Activated T-cell treated with anti-CD3 and anti-CD28 coated beads for 48 hours (primary cell): ENCODE measurements at places on chromosomes 16 and 17.
A peak's percentile ranks its signal among the peaks of the same experiment; 100 is the strongest.

GRCh38 chr17:31724619-31725018 is 134.4 kb downstream of the COPRS start:
- no peak for DNase-seq

GRCh38 chr17:45718791-45719190 is 65.3 kb upstream of the CRHR1 start:
- no peak for DNase-seq

GRCh38 chr17:27259356-27259755 is 34.6 kb upstream of the WSB1 start:
- DNase-seq: no peak

GRCh38 chr17:73064084-73064938 is 28.2 kb downstream of the SLC39A11 start:
- DNase-seq: no peak

- no peak for DNase-seq
Measured at GRCh38 chr17:61385577-61386236, 13.9 kb upstream of the TBX2 start.

- DNase-seq: no peak
Measured at GRCh38 chr16:72068930-72069329, 5.9 kb downstream of the HPR start.

GRCh38 chr17:48561884-48562810 is 16.0 kb downstream of the HOXB4 start:
- no peak for DNase-seq

GRCh38 chr16:58656899-58657298 is 27.3 kb upstream of the CNOT1 start:
- no peak for DNase-seq

DNA sequence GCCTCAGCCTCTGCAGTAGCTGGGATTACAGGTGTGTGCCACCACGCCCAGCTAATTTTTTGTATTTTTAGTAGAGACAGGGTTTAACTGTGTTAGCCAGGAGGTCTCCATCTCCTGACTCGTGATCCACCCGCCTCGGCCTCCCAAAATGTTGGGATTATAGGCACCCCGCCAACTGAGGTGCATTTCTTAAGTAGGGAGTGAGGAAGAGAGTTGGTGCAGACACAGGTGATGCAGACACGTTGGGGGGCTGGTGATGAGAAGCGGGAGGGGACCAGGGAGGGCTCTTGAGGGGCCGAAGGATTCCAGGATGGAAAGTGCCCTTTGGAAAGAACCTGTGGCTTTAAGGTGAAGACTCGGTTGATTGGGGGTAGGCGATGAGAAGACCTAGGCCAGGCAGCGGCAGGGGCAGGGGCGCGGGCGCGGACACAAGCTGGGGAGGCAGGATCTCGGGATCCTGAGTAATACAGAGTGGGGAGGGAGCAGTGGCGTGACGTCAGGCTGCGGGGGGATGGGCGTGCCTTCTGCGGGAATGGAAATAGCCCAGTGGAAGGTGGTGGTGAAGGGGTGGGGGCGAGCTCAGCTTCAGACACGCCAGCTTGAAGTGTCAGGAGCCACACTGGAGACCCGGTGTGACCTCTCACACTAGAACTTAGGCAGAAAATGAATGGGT is 2.5 kb upstream of the ATP6V0C start:
- DNase-seq: no peak

- DNase-seq: no peak
Measured at GRCh38 chr17:8283356-8283755, 5.1 kb upstream of the RANGRF start.

GRCh38 chr16:89393738-89394406 is 96.5 kb downstream of the ANKRD11 start:
- DNase-seq: no peak

DNA sequence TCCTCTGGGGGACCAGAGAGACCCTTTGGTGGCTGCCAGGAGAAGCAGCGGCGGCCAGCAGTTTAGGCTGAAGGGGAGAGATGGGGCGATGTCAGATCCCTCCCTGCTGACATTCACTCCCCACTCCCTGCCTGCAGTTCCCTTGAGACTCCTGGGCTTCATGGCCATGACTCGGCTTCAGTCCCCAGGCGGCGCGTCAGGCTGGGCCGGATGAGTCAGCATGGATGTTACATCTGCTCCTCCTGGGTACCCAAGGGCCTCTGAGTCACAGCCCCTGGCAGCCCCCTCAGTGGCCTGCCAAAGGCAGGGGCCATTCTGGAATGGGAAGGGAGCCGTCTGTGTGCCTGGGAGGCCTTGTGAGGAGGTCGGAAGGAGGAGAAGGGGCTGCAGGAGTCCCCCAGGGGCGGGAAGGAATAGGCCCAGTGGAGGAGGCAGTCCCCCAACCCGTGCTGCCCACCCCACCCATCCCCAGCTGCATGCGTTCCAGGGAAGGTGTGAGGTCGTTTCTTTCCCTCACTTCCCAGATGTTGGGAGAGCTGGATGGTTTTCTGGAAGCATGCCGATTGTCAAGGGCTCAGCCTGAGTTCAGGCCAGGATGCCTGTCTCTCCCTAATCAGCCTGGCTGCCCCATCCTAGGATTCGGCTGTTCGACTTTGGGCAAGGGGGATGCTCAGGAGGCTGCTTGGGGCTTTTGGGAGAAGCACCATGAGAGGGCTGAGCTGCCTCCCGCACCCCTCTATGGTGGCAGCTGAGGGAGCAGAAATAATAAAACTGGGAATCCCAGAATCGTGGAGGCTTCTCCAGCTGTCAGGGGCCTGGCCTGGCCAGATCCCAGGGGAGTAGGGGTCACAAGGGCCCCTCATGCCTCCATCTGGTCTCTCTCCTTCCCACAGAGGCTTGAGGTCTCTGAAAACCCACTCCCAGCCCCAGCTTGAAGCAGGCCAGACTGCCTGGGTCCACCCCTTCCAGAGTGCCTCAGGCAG is 9.7 kb downstream of the RHBDL3 start:
- no peak for DNase-seq

- no peak for DNase-seq
Measured at GRCh38 chr16:82395212-82395611, 225.2 kb upstream of the MPHOSPH6 start.

DNA sequence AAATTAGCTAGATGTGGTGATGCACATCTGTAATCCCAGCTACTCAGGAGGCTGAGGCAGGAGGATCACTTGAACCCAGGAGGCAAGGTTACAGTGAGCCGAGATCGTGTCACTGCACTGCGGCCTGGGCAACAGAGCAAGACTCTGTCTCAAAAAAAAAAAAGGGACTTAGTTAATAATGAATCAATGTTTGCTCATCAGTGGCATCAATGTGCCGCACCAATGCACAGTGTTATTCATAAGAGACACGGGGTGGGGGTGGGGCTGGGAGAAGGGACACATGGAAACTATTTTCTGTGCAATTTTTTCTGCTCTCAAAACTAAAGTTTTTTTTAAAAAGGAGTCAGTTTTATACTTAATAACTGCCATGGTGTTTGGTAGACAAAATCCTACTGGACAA is 6.8 kb upstream of the ATP2C2 start:
- no peak for DNase-seq

DNA sequence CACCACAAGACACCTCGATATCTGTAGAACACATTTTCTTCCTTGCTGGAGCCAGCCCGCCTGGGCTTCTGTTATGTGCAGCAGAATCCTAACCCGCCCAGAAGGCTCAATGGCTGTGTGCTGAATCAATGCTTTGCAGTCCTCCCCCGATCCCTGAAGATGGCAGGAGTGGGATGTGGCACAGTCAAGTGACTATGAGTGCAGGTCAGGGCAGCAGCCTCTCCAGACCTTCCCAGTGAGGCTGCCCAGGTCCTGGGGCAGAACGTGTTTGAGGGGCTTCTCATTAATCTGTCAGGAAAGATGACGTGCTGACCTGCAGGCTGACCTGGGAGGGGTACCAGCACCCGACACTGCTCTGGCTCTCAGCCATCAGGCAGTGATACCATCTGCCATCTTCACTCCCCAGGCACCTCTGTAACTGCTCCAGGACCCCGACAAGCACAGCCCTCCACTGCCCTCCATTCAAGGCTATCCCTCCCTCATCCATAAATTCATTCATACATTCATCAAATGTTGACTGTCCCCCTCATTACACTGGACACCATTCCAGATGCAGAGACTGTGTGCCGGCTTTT is 35.2 kb downstream of the LRRC75A start:
- no peak for DNase-seq

DNA sequence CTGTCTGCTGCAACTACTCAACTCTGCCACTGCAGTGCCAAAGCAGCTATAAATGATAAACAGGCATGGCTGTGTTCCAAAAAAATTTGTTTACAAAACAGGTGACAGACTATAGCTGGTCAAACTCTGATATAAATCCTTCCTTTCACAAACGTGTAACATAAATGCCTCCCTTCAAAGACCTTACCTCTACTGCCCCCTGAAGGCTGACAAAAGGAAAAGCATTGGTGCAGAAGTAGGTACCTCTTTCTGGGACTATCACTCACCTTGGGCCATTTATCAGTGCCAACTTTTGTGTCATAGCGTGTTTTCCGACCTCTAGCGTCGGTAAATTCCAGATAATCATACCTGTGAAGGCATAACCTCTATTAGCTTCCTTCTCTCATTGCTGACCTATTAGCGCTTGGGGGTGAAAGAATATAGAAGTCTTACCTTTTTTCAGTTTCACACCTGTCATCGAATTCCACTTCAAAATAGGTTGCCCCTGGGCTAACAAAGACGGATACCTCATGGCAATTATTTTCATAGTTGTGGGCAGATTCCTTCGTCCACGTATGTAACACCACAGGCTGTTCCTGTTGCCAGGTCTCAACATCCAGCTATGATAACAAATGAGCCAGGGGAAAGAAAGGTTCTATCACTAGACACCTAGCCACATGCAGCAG is 67.9 kb downstream of the ZZEF1 start:
- no peak for DNase-seq

DNA sequence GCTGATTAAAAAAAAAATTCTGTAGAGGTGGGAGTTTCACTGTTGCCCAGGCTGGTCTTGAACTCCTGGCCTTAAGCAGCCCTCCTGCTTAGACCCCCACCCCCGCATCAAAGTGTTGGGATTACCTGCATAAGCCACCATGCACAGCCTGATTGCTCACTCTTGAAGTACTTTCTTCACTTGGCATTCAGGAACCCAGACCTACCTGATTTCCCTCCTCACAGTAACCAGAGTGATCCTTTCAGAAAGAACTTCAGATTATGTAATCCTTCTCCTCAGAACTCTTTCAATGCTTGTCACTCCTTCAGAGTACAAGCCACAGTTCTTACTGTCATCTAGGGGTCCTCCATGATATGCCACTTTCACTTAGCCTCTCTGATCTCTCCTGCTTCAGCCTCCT is 1.4 kb downstream of the EFCAB13 start:
- no peak for DNase-seq

- no peak for DNase-seq
Measured at GRCh38 chr17:82528484-82529265, 9.1 kb downstream of the FOXK2 start.

GRCh38 chr16:73426433-73427160 is 378.7 kb upstream of the ZFHX3 start:
- DNase-seq: no peak

GRCh38 chr17:19338031-19338990 is 24.2 kb downstream of the B9D1 start:
- peak; percentile 58 for DNase-seq
